NCI-H2171 treated with DMSO at 0.1 percent for 48 hours (cell line): ENCODE measurements at places on chromosomes 13 and 19.

- peak; percentile 30 for DNase-seq
Measured at GRCh38 chr13:34458756-34459715, 483.0 kb upstream of the NBEA start.

DNA sequence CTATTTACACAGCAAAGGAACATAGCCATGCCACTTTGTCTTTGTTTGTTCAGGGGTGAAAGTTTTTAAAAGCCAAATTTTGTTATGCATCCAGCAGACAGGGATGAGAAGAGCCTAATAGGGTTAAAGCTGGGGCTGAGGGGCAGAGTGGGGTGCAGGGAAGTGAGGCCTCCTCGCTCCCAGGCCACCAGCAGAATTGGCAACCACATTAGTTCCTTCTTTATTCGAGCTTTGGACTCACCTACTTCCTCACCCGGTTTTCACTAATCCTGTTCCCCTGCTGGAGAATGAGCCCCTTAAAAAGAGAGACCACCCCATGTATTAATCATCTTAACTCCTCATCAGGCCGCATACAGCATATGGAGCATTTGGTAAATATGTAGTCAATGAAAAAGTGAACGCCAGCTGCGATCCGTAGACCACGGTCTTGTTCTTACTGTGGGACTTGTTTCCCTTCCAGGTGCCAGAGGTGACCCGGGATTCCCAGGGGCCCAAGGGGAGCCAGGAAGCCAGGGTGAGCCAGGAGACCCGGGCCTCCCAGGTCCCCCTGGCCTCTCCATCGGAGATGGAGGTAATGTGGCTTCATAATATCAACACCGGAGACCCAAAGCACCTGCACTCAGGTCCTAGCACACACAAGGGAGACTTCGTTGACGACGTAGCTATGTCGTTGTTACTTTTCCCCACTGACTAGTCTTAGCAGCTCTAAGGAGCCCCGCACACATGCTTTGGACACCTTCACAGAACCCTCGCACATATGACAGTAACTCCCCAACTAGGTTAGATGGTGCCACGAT is 112.1 kb downstream of the RAB20 start:
- DNase-seq: no peak

- DNase-seq: no peak
Measured at GRCh38 chr19:30781519-30781918, 409.3 kb downstream of the ZNF536 start.

- no peak for DNase-seq
Measured at GRCh38 chr13:73187106-73187505, 128.3 kb downstream of the KLF5 start.

DNA sequence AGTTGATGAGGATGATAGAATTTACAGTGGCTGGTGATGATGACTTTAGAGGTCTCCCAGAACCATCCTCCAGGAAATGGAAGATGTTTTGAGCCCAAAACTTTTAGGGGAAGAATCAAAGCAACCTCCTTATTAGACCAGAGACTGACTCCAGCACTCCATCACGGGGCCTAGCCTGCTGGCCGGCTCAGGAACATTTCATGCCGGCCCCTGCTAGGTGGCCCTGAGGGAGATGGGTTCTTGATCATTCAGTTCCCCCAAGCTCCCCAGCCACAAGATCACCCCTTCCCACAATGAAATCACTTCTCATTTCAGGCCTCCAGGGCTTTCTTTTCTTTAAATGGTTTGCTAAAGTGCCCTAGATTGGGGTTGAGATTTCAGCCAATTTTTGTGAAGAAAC is 79.7 kb upstream of the SIAH3 start:
- DNase-seq: no peak

DNA sequence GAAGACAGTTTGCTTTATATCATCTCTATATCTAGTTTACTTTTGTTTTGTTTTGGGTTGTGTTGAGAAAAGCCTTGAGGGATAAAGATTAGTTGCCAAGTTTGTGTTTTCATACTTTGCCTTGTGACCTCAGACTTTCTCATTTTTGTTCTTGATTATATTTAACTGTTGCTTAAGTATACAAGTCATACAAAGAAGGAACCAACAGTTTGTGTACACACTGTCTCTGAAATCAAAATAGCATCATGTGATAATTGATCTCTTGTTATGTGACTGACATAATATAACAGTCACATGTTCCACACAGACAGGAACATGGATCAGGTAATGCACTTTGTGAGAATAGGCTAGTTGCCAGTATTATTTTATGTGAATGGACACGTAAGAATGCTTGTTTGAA is 70.8 kb downstream of the SHISA2 start:
- DNase-seq: no peak

DNA sequence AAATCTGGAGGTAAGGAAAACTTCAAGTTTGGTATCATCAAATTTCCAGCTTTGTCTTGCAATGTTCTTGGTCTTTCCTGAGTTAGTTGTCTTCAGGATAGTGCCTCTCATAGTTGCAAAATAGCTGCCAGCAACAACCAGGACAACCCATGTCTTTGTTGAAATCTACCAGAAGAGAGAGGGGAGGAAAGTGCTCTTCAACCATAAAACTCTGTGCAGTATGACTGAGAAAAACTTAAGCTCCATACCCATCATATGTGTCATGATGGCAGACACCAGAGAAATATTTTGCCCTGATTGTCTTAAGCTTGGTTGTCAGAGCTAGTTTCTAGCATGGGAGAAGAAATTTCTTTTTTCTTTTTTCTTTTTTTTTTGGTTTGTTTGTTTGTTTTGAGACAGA is 103.3 kb downstream of the SPRY2 start:
- DNase-seq: no peak

DNA sequence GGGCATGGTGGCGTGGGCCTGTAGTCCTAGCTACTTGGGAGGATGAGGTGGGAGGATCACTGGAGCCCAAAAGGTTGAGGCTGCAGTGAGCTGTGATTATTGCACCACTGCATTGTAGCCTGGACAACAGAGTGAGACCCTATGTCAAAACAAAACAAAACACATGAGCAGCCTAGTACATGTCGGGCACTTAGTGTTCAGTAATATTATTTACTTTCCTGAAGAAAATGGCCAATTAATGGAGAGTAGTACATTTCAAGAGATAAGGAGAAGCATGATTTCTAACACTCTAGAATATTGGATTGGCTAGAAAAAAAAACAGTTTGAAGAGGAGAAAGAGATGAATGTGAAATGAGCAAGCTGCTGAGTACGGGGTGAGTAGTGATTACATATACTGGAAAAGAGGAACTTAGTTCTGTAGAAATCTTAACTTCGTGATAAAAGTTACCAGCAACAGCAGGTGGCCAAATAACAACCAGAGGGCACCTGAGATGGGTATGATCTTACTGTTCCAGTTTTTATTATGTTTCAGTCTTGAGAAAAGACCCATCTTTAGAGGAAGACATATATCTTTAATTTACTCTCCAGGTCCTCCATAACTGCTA is 36.2 kb downstream of the SPATA13 start:
- no peak for DNase-seq

DNA sequence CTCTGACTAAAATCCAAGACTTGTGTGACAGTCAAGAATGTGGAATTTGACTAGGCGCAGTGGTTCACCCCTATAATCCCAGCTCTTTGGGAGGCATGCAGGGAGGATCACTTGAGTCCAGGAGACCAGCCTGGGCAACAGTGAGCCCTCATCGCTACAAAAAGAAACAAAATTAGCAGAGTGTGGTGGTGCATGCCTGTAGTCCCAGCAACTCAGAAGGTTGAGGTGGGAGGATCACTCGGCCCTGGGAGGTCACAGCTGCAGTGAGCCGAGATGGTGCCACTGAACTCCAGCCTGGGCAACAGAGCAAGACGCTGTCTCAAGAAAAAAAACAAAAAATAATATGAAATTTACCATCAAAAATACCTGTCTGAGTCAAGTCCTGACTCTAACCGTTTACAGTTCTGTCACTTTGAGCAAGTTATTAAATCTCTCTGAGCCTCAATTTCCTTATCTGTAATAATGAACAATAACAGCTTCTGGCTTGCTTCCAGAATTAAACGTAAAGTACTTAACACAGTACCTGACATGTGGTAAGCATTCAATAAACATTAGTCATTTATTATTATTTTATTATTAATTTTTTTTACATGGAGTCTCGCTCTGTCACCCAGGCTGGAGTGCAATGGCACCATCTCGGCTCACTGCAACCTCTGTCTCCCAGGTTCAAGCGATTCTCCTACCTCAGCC is 204.6 kb upstream of the TSC22D1 start:
- DNase-seq: no peak

GRCh38 chr13:35179920-35180663 is 238.0 kb downstream of the NBEA start:
- DNase-seq: no peak

- no peak for DNase-seq
Measured at GRCh38 chr13:39415008-39415802, 187.8 kb downstream of the LHFPL6 start.

DNA sequence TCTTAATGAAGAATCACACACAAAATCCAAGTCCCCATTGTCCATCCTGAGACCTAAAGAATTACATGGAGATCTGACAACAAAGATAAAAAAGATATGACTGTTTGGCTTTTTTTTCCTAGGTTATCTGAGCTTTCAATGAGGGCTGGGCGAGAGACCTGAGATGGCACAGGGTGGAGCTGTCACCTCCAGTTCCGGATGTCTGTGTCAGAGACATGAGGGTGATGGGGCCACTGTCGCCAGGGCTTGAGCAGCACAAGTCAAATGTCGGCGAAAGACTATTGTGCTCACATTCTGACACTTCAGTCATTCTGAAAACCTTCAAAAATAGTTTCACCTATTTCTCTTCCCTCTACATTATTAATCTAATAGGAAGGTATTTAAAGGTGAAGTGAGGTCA is 65.7 kb downstream of the SLC7A1 start:
- DNase-seq: no peak

- no peak for DNase-seq
Measured at GRCh38 chr13:51396352-51396751, 56.5 kb downstream of the INTS6 start.

- DNase-seq: peak; percentile 27
Measured at GRCh38 chr13:53189162-53189561, 160.5 kb downstream of the OLFM4 start.

- no peak for DNase-seq
Measured at GRCh38 chr19:6890938-6891337, 3.6 kb downstream of the ADGRE1 start.

- no peak for DNase-seq
Measured at GRCh38 chr13:20254076-20254475, 22.0 kb upstream of the GJB6 start.

DNA sequence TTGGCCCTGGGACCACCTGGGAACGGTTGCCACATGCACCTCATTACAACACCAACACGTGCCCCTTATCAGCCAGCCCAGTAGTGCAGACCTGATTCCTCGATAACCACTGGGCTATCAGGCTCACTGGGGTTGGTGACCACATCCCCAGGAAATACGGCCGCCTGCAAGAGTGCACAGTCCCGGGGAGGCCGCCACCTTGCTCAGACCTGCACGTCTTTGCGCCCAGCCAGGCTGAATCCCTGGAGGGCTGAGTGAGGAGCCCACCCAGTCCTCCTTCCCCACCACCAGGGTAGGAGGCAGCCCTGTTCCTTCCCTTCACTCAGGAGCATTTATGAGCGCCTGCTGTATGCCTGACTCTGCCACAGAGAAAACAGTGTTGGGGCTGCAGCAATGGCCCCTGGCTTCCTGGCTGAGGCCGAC is 67.8 kb downstream of the CEBPG start:
- no peak for DNase-seq

GRCh38 chr19:45271735-45272108 is 20.7 kb downstream of the MARK4 start:
- DNase-seq: no peak
